ENCODE measurements at places on chromosomes 1 and 21.

GRCh38 chr1:234582186-234582585 is 27.8 kb downstream of the IRF2BP2 start:
- no peak for DNase-seq

DNA sequence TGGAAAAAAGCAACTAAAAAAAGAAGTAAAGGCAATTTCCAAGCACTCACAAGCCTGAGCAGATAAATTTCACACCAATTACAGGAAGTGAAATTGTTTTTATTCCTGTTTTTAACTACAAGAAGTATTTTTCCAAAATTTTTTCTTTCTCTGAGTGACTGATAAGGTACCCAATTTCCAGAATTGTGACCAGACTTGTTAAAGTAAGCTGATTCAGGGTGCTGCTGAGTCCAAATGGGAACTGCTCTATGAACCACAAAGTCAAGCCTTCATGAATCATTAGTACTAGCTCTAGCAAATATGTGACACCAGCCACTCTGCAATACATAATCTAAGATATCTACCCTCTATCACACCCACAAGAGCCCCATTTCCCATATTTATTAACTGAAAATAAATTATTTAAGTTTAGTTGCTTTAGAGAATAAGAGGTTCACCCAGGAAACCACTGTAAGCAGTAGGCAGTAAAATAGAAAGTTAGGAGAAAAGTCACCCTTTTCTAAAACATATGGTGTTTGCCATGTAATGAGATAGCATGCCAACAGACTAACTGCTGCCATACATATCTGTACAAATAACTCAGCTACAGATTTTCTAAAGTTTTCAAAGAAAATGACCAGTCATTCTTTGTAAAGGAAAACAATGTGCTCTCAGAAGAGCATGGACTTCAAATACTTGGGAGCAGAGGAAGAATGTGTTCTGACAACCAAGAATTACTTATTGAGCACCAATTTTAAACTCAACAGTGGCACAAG is 43.1 kb upstream of the TNFSF18 start:
- DNase-seq = no peak

DNA sequence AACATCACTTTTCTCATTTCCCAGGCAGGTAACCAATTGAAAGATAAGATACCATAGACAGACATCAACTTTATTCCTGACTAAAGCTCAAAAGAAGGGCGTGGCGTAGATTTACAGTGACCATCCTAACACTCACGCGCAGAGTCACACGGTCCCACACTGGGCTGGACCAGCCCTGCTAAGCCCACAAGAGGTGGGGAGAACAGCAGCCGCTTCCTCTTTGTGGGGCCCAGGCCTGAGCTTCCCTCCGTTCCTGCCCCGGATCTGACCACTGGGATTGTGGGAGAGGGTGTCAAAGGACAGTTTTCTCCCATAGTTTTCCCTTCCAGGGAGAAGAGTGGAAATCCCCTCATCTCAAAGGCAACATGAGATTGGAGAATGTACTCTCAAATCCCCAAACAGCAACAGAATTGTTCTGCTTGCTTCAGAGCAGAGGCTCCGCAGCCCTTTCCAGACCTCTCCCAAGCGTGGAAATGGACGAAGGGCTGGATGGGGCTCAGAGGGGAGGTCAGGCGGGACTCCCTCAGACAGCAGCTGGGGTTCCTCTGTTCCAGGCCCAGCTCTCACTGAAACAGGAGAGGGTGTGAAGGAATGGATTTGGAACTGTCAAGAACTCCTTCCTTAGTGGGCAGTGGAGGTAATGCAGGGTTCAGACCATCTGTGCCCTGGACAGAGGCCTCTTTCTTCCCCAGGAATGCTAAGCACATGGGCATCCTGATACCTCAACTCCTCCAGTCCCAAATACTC is 33.7 kb downstream of the L1TD1 start:
- no peak for DNase-seq

- DNase-seq = peak; percentile 55
Observed at GRCh38 chr1:2019571-2020309, 595 bp downstream of the GABRD start.

- no peak for DNase-seq
Observed at GRCh38 chr1:41427916-41428737, 56.4 kb downstream of the EDN2 start.

GRCh38 chr1:50531601-50532000 is 108.4 kb upstream of the DMRTA2 start:
- DNase-seq = no peak
